H9 (cell line): ENCODE measurements at places on chromosomes 7 and 10.
A peak's percentile ranks its signal among the peaks of the same experiment; 100 is the strongest.

DNA sequence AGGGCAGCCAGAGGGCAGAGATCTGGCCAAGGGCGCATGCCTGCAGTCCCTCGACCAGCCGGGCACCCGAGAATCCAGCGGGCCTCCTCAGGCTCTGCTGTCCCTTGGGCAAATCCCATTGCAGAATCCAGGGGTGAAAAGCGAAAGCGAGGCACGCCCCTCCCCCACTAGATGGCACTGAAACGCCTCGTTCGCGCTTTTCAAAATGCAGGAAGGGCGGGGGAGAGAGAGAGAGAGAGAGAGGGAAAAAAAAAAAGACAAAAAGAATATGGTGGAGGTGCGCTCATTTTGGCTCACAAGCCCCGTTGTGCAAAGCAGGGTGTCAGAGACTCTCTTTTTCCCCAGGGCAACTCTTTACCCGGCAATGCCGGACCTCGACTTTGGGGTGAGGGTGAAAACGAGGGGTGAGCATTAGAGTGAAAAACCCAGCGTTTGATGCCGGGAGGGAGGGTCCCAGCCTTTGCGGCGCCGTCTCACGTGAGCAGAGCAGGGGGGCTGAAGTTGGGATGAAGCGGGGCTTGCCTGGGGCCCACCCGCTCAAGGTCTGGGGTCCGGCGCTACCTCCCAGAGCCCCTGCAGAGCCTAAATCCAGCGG, 2.5 kb upstream of the TMEM178B start:
- peak; percentile 86 for DNase-seq

GRCh38 chr7:158782761-158783401, 46.4 kb downstream of the ESYT2 start:
- DNase-seq: no peak

DNA sequence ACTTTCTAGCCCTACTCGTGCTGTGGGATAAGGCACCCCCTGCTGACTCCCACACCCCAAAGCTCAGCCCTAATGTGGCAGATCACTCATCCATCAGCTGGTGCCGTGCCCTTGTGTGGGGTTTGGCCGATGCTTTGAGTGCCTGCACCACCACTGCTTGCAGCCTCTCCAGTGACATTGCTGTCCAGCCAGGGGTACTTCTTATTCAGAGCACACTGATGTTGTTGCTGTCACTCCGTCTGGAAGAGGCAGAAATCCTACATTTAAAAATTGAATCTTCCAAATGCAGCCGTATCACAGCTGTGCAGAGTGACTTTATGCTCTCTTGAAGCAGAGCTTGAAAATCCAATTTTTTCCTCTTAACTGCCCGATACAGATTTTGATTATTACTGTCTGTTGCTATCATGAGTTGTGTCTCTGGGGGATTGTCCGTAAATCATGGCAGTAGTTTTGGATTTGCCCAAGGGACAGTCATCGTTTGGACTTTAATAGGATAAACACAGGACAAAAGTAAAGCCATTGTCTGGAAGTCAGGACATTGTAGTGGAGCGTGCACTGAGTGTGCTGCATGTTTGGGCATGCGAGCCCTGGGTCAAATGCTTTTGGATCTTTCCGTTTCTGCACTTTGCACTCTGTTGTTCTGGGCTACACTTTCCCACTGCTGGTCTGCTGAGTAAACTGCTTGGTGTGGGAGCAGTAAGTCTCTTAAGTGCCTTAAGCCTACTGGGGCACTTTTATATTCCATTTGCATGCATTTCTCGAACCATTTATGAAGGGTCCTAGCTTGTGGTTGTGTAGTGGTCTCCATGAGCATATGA, 128.2 kb downstream of the DOCK1 start:
- DNase-seq: no peak

DNA sequence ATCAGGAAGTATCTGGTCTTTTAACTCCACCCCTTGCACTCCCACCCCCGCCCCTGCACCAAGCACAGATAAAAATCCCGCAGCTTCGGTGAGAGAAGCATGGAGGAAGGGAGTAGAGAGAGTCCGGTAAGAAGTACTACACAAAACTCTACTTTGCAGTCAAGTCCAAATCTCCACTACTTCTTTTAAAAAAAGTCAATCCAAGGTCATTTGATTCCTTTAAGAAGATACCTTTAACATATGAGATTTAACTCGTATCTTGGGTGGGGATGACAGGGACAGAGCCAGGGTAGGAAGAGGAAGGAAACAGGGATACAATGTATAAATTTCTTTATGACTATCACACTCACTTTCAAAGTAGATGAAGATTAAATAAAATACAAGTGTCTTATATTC, 132.1 kb downstream of the NRBF2 start:
- no peak for DNase-seq

DNA sequence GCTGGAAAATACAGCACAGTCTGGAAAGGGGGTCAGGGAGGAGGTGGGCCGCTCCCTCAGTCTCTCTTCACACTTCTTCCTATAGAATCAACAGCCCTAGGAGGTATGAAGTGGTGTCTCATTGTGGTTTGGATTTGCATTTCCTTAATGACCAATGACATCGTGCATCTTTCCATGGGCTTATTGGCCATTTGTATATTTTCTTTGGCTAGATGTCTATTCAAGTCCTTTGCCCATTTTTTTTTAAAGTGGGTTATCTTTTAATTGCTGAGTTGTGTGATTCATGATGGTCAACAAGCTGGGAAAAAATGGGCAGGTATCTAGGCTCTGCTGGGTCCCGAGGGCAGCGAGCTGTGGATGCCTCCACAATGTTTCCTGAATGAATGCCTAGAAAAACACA, 29.1 kb downstream of the TMEM130 start:
- DNase-seq: no peak

- peak; percentile 66 for DNase-seq
Observed at GRCh38 chr7:152894295-152895170, 135.0 kb downstream of the ACTR3B start.
